Hypothalamus (tissue), 51 donors: ENCODE measurements at places on chromosomes 6 and 20.

DNA sequence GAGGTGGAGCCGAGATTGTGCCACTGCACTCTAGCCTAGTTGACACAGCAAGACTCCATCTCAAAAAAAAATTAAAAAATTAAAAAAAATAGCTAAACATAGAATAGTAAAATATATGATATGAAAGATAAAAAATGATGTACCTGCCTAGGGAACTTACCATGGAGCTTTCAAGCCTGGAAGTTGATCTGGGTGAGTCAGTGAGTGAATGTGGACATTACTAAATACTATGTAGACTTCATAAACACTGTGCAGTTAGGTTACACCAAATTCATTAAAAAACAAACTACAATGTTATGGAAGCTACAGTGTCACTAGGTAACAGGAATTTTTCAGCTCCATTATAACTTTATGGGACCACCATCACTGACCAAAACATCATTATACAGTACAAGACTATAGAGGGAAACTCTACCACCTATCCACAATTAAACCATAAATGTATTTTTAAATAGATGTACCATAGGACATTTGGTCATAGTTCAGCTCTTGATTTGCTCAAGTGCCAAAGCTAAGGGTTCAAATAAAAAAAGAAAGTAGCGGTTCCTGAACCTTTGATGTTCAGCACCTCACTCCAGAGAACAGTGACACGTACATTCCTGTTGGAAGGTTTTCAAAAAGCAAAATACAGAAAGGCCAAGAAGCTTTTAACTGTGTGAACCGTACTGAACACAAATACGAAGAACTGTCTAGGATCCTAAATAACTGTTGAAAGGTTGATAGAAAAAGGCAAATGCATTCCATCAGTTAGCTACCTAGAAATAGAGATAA is 52.4 kb upstream of the SPDEF start:
- DNase-seq: no peak

- no peak for DNase-seq
Observed at GRCh38 chr6:113936093-113936934, 34.6 kb downstream of the HDAC2 start.

GRCh38 chr20:20010639-20011500 is 6.3 kb upstream of the NAA20 start:
- DNase-seq: no peak

- no peak for DNase-seq
Observed at GRCh38 chr6:75244063-75244584, 523 bp upstream of the COX7A2 start.

DNA sequence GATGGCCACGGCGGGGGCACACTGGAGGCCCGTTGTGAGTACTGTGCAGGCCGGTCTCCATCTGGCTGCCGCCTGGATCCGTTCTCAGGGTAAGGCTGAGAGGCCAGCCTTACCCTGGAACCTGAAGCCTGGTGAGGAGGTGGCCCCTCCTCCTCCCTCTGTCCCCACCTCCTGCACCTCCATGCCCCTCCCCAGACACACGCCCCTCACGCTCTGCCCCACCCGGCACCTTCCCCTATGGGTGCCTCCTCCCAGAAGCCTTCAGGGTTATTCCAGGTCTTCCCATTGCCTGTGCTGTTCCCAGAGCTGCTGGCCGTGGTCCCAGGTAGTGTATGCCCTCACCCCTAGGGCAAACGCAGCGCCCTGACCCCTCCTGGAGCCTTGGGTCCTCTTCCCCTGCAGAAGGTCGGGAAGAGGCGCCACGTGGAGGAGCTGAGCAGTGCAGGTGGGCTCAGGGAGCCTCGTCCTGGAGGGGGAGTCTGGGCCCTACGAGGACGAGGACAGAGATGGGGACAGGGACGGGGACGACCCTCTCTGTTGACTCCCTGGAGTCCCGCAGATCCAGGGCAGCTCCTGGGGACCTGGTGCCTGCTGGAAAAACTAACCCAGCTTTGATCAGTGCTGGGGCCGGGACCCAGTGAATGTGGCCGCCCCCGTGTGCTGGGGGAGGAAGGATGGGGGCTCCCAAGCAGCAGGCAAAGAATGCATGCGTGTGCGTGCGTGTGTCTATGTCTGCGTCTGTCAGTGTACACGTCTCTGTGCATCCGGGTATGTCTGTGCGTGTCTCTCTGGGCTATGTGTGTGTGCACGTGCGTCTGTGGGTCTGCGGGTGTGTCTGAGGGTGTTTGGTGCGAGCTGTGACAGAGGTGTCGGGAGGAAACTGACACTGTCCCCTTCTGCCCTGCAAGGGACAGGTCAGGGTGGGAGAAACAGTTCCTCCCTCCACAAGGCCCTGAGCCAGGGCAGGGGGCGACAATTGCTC is 8.2 kb upstream of the HRH3 start:
- DNase-seq: no peak

- DNase-seq: no peak
Observed at GRCh38 chr20:5862703-5863039, 87.7 kb downstream of the TRMT6 start.

DNA sequence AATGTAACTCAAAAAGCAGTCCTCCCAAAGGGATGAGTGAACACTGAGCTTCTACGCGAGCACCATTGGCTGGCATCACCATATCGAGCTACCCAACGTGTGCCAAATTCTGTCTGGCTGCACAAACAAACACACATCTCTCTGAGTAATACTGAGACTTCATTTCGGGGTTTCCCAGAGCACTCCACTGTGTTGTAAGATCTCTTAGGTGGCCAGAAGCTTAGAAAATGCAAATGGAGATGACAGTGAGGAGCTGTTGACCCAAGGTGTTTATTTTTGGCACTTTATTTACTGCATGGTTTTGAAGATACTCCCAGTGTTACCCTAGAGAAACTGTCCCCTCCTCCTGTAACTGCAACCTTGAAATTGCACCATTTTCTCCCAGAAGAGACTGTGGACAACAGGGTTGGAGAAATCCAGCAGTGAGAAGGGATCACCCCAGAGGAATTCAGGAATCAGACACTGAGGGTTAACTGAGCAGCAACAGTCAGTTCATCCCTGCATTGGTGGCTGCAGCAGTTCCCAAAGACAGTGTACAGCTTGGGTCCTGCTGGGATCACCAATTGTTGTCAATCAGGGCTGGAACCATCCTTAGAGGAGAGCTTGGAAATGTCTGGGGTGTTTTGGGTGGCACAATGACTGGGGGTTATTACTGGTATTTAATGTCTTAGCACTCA is 1.0 kb upstream of the RIPOR2 start:
- no peak for DNase-seq
